ENCODE measurements at places on chromosomes 5 and 9. TPM values are rescaled to one million over a fixed set of nuclear protein-coding genes. Genes with fewer than 3 reads are reported as not detected.

HMGCS1 gene
- total RNA-seq: 170 TPM

AHRR gene
- 0.69 TPM for total RNA-seq

PHF2 gene
- total RNA-seq: 37.1 TPM

FBXO10 gene
- 22.0 TPM for total RNA-seq

MEIKIN gene
- not detected for total RNA-seq

NRARP gene
- 24.0 TPM for total RNA-seq

FSD1L gene
- 29.5 TPM for total RNA-seq

WNT8A gene
- not detected for total RNA-seq

NACC2 gene
- total RNA-seq: 12.9 TPM

PRR16 gene
- total RNA-seq: not detected

IZUMO3 gene
- total RNA-seq: not detected

SLC1A1 gene
- total RNA-seq: 3.8 TPM

C7 gene
- total RNA-seq: 6.1 TPM

ELOVL7 gene
- total RNA-seq: 18.0 TPM

IL5 gene
- not detected for total RNA-seq

ANKRD34B gene
- 0.17 TPM for total RNA-seq

CTXN3 gene
- not detected for total RNA-seq

- no peak overlapping the region for H3K4me3 ChIP-seq
- no peaks in the 10 kb centered on the region for H3K27me3 ChIP-seq
- H3K27ac ChIP-seq: no peak overlapping the region
- no peaks in the 10 kb centered on the region for H3K4me1 ChIP-seq
Observed at GRCh38 chr9:92173318-92173717, 58.1 kb upstream of the SPTLC1 start.

DNA sequence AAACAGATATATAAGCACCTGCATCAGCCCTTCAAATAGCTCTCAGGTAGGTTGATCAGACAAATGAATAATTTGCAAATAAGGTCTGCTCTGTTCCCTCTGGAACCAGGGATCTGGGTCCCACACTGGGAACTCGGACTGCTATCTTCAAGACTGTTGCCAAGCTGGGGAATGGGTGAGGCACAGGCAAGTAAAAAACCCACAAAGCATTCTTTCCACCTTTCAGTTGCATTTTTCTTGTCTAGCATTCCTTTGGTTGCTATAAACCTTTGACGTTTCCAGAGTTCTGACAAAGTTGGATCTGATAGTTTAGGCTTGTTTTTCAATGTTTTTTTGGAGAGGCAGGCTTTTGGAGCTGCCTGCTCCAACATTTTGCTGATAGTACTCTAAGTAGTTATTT is 20.1 kb downstream of the FBXL17 start:
- no peak for DNase-seq
- H3K36me3 ChIP-seq: peaks cover 4% of the 10 kb centered on the region
- no peak overlapping the region for H3K4me3 ChIP-seq
- peaks cover 18% of the 10 kb centered on the region for H3K4me1 ChIP-seq

DNA sequence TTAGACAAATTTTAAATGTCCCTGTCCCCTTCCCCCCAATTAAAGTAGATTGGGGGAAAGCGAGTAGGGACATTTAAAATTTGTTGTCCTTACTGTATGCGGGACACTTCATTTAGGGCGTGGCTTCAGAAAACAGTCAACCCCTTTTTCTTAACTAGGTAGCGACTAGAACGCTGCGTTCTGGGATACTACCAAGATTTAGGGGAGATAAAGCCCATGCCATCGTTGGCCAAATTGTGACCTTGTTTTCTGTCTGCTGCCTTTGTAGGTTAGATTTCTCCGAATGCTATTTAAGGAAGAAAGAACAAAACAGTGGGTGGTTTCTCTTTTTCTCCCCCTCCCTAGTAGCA is 1.2 kb downstream of the CKS2 start:
- peaks cover 8% of the 10 kb centered on the region for H3K36me3 ChIP-seq
- H3K4me1 ChIP-seq: peaks cover 32% of the 10 kb centered on the region
- peak overlapping the region; percentile 97 for H3K4me3 ChIP-seq
- no peaks in the 10 kb centered on the region for H3K27me3 ChIP-seq
- peak overlapping the region; percentile 94 for H3K27ac ChIP-seq

GRCh38 chr5:76766746-76767145 is 50.8 kb downstream of the F2R start:
- no peaks in the 10 kb centered on the region for H3K27me3 ChIP-seq
- no peak overlapping the region for H3K27ac ChIP-seq
- DNase-seq: no peak
- H3K4me3 ChIP-seq: no peak overlapping the region

DNA sequence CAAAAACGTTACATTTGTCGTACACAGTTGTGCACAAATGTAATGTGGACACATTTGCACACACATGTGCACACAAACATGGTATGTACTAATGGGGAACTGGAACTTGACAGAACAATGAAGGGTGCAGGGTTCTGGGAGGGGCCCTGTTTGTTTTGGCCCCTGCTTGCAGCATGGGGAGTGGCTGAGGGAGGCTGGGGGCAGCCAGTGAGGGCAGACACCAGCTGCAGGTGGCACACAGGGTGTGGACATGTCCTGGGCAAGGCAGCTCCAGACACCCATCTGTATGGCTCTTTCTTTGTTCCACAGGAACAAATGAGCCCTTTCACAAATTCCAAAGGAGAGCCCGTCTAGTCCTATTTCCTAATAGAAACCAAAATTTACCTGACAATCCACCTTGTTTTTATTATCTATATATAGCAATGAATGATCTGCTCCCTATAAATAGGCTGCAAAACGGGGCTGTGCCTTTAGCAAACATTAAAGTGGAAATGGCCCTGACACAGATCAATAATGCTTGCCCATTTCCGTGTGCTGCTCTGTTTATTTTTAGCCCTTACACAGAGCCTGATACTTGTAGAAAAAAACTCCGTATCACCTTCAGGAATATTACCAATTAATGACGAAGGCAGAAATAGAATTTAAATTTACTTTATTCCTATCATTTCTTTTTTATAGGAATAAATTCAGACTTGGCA is 26.4 kb downstream of the MARCHF3 start:
- peak overlapping the region; percentile 84 for H3K27ac ChIP-seq
- no peak for DNase-seq
- no peaks in the 10 kb centered on the region for H3K27me3 ChIP-seq
- H3K4me3 ChIP-seq: no peak overlapping the region
- peaks cover 18% of the 10 kb centered on the region for H3K4me1 ChIP-seq

DNA sequence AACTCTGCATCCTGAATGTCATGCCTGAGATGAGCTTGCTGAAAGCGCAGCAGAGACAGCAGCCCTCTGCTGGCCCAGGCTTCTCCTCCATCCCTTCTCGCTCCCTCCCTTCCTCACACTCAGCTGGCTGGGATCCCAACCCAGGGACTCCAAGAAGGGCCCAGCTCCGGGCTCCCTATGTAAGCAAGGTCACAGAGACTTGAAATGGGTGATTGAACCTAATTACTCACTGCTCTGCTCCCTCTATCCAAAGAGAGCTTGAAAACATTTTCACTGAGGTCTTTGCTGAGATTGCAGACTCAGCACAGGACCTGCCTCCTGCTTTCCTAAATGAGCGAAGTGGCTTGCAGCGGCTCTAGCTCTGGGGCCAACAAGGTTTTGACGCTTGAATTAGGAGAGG is 42.8 kb downstream of the RAPGEF1 start:
- H3K36me3 ChIP-seq: no peaks in the 10 kb centered on the region
- DNase-seq: no peak
- no peaks in the 10 kb centered on the region for H3K27me3 ChIP-seq
- no peak overlapping the region for H3K27ac ChIP-seq

DNA sequence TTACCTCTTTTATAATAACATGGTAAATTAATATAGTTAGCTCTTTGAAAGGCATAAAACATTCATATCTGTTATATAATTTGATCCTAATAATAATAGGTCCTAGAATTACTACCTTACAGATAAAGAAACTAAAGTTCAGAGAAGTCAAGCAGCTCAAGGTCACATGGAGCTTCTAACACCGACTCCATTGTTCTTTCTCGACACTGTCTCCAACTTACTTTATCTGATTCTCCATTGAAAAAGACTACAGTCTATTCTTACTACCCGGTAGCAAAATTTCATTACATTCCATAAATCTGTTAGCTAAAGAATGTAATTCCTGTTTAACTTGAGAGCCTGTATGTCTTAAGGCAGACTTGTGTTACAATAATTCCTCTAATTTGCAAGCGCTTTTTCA is 96.3 kb upstream of the TMEM161B start:
- H3K4me3 ChIP-seq: no peak overlapping the region
- no peak for DNase-seq
- H3K4me1 ChIP-seq: peaks cover 8% of the 10 kb centered on the region
- H3K36me3 ChIP-seq: no peaks in the 10 kb centered on the region

GRCh38 chr5:150514708-150515211 is 6.8 kb downstream of the NDST1 start:
- DNase-seq: no peak
- H3K27me3 ChIP-seq: no peaks in the 10 kb centered on the region

DNA sequence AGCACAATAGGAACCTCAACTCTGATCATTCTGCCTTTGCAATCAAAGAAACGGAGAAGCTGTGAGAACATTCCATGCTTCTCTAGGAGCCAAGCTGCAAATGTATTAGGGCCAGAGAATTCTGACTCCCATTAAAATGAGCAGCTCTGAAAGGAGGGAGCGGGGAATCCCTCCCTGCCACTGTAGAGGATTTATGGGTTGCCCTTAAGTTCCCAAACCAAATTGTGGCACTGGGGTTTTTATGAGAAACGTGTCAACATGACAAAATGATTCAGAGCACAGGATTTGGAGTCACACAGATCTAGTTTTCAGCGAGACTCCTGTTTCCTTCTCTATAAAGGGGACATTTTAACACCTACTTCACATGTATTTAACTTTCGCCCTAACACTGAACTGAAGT is 1.8 kb downstream of the IL6ST start:
- no peak overlapping the region for H3K27ac ChIP-seq
- H3K4me1 ChIP-seq: peaks cover 40% of the 10 kb centered on the region
- H3K36me3 ChIP-seq: peaks cover 3% of the 10 kb centered on the region
- no peaks in the 10 kb centered on the region for H3K27me3 ChIP-seq

GRCh38 chr5:138951091-138951985 is 76.2 kb upstream of the LRRTM2 start:
- peak overlapping the region; percentile 14 for H3K27ac ChIP-seq
- no peak for DNase-seq
- H3K36me3 ChIP-seq: peaks cover 1% of the 10 kb centered on the region
- no peak overlapping the region for H3K4me3 ChIP-seq

DNA sequence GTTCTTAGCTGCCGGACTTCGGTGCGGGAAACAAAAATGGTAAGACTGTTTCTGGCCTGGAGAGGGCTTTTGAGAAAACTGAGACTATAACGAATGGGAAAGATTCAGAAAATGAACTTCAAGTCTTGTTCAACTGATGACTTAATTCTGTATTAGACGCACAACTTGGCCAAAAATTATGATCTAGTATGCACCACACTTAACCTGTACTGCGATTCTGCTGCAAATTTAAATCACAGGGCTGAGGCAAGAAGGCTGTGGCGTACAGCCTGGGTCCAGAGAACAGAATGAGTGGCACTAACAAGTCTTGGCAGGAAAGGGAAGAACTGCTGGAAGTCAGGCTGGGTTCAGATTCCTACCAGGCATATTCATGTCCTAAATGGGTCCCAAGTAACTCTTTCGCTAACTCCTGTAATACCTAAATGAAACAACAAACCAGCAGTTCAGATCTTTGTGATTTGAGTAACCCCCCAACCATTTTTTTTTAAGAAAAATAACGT is 781 bp upstream of the COL23A1 start:
- no peak overlapping the region for H3K27ac ChIP-seq
- peak overlapping the region; percentile 77 for H3K4me3 ChIP-seq
- DNase-seq: no peak
- peaks cover 14% of the 10 kb centered on the region for H3K4me1 ChIP-seq
- H3K36me3 ChIP-seq: peaks cover 20% of the 10 kb centered on the region

DNA sequence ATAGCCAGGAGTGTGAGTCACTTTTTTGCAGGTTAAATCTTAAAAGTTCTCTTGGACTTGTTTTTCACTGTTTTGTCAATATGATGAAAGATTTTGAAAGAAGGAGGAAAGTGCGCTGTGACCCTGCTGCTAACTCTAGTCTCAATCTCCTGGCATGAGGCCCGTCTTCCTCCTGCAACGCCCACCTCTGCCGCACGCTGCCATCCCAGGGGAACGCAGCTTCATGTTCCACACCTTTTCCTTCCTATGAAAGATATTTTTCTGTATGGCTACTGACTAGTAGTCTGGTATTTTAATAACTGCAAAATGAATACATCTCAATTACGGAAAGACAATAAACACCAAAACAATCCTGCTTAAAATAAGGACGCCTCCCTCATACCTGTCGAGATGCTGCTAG is 8.3 kb downstream of the PPIC start:
- H3K4me1 ChIP-seq: no peaks in the 10 kb centered on the region
- H3K4me3 ChIP-seq: no peak overlapping the region
- H3K36me3 ChIP-seq: peaks cover 12% of the 10 kb centered on the region
- no peak for DNase-seq

GRCh38 chr9:19689328-19690101 is 99.3 kb downstream of the SLC24A2 start:
- no peak overlapping the region for H3K4me3 ChIP-seq
- H3K36me3 ChIP-seq: no peaks in the 10 kb centered on the region
- no peak overlapping the region for H3K27ac ChIP-seq

GRCh38 chr5:181059297-181060230 is 19.5 kb downstream of the BTNL9 start:
- no peaks in the 10 kb centered on the region for H3K36me3 ChIP-seq
- peaks cover 91% of the 10 kb centered on the region for H3K27me3 ChIP-seq
- H3K27ac ChIP-seq: no peak overlapping the region
- H3K4me3 ChIP-seq: peak overlapping the region; percentile 47
- no peaks in the 10 kb centered on the region for H3K4me1 ChIP-seq

- no peak overlapping the region for H3K27ac ChIP-seq
- H3K27me3 ChIP-seq: no peaks in the 10 kb centered on the region
- no peak overlapping the region for H3K4me3 ChIP-seq
- peaks cover 5% of the 10 kb centered on the region for H3K4me1 ChIP-seq
Observed at GRCh38 chr9:93127395-93127911, 6.6 kb downstream of the NINJ1 start.

DNA sequence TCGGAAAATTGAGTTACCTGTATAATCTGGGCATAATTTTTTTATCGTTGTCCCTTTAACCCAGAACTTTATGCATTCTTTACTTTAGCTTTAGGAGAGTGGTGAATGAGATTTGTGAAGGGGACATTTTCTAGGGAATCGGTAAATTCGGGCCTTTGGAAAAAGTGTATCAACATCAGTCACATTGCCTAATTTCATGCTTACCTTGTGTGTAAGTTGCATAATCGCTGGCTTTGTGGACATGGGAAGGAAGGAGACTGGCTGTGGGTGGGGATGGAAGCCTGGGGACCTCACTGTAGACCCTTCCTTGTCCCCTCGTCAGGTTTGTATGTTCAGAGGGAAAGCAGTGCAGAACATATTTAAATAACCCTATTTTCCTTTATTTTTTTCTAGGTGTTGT is 3.3 kb downstream of the PSAT1 start:
- H3K4me3 ChIP-seq: no peak overlapping the region
- no peaks in the 10 kb centered on the region for H3K27me3 ChIP-seq
- peaks cover 15% of the 10 kb centered on the region for H3K36me3 ChIP-seq
- no peak for DNase-seq
- peaks cover 20% of the 10 kb centered on the region for H3K4me1 ChIP-seq

- H3K36me3 ChIP-seq: no peaks in the 10 kb centered on the region
- H3K27me3 ChIP-seq: peaks cover 83% of the 10 kb centered on the region
- no peak overlapping the region for H3K4me3 ChIP-seq
- peak; percentile 66 for DNase-seq
- H3K27ac ChIP-seq: no peak overlapping the region
- H3K4me1 ChIP-seq: peaks cover 13% of the 10 kb centered on the region
Observed at GRCh38 chr9:36873247-36873875, 160.7 kb downstream of the PAX5 start.

All from progenitor cell of endocrine pancreas (in vitro differentiated cells).